ENCODE measurements at places on chromosomes 1 and 21. TPM values are rescaled to one million over a fixed set of nuclear protein-coding genes. Genes with fewer than 3 reads are reported as not detected.

Gene CD101
- total RNA-seq: 3.2 TPM

Gene PFDN2
- 144 TPM for total RNA-seq

Gene SPATA45
- not detected for total RNA-seq

Gene PIK3CD
- 152 TPM for total RNA-seq

Gene CCDC181
- not detected for total RNA-seq

Gene GFI1
- 55.3 TPM for total RNA-seq

Gene VHLL
- total RNA-seq: 0.43 TPM
